ENCODE measurements at places on chromosomes 11 and 22.

- ATAC-seq = no peak
These were observed 164.0 kb downstream of the MN1 start for GRCh38 chr22:27637604-27638003.

- ATAC-seq = no peak
These were observed 34.9 kb downstream of the JRKL start for GRCh38 chr11:96424693-96425092.

GRCh38 chr11:44763121-44763820, 36.5 kb downstream of the TSPAN18 start:
- no peak for ATAC-seq

- ATAC-seq = no peak
These were observed 147.1 kb downstream of the WT1 start for GRCh38 chr11:32288276-32288675.

DNA sequence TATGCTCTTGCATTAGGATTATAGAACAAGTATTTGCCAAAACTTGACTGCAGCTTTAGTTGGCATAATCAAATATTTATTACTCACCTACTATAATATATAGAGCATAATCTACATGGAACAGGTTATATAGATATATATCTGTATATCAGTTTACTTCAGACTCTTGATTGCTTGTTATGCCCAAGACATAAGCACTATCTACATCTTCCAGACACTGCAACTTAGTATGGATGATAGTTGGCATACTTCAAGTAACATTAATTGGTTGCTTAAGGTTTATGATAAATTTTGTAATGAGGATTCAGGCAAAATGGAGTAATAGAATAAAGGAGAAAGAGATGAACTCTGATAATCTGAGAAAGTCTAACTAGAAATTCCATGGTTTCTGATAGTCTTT, 1.0 kb downstream of the CCDC15 start:
- ATAC-seq = no peak
